ENCODE measurements at places on chromosomes 4 and X.
A peak's percentile ranks its signal among the peaks of the same experiment; 100 is the strongest.

GRCh38 chr4:158870626-158871334 lies 102.0 kb downstream of the FNIP2 start:
- DNase-seq, result no peak

- no peak for DNase-seq
These were observed 10.7 kb upstream of the BCLAF3 start for GRCh38 chrX:20001588-20001987.

- DNase-seq, result no peak
These were observed 138.1 kb downstream of the MID1 start for GRCh38 chrX:10482261-10482660.

- no peak for DNase-seq
These were observed 45.7 kb downstream of the AFM start for GRCh38 chr4:73527196-73527595.

DNA sequence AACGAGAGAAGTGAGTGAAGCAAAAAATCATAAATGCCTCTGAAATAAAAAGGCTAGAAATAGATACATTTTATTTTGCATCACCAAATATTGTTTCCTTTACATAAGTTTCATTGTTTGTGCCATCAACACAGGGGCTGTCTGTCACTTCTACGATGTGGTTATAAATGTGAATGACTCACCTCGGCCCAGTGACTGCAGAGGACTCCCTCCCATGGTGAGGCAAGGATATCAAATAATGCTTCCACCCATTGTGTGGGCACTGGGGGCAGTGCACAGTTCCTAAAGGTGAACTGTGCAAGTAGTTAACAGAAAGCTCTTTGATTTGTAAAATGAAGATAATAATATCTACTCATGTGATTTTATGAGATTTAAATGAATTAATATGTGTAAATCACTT lies 230.3 kb upstream of the NEIL3 start:
- no peak for DNase-seq

GRCh38 chr4:184099000-184099399 lies 118.7 kb downstream of the ENPP6 start:
- DNase-seq, result no peak

- peak; percentile 67 for DNase-seq
These were observed 5.4 kb upstream of the CCDC120 start for GRCh38 chrX:49053223-49054072.

GRCh38 chrX:16130707-16131106 lies 7.3 kb downstream of the GRPR start:
- no peak for DNase-seq

GRCh38 chrX:129649268-129650182 lies 5.2 kb downstream of the APLN start:
- peak; percentile 53 for DNase-seq

GRCh38 chr4:139955600-139955999 lies 198.4 kb downstream of the MAML3 start:
- no peak for DNase-seq

DNA sequence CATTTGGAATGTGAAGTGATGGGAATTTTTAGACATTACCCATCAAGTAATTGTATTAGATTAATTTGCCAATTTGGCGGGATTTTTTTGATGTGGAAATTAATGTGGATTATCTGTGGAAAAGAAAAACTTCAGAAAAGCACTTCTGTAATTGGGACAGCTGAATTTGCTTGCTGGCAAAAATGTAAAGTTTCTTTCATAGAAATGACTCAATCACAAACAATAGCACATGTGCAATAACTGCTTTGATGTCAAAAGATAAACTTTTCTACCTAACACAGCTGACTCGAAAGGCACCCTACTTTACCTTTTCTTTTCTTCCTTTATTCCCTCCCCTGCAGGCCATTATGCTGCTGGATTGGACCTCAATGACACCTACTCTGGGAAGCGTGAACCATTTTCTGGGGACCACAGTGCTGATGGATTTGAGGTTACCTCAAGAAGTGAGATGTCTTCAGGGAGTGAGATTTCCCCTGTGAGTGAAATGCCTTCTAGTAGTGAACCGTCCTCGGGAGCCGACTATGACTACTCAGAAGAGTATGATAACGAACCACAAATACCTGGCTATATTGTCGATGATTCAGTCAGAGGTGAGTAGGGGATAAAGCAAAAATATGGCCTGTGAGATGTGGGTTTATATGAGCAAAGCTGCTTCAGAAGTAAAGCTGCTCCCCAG lies 1.4 kb downstream of the AREG start:
- no peak for DNase-seq

GRCh38 chrX:1534301-1535168 lies 2.5 kb downstream of the P2RY8 start:
- DNase-seq, result no peak

DNA sequence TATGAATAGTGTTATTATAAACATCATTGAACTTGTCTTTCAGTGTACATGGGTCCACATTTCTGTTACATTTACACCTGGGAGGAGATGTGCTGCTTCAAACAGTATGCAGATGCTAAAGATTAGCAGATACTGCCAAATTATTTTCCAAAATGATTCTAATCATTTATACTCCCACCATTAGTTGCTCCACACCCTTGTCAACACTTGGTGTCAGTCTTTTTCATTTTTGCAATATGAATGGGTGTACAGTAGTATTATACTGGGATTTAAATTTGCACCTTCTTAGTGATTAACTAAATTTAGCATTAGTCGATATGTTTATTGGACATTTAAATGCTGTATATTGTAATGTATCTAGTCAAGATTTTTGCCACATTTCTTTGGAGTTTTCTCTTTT lies 131.6 kb upstream of the GRID2 start:
- DNase-seq, result peak; percentile 3

- DNase-seq, result no peak
These were observed 22.7 kb downstream of the PSAPL1 start for GRCh38 chr4:7411896-7412553.

DNA sequence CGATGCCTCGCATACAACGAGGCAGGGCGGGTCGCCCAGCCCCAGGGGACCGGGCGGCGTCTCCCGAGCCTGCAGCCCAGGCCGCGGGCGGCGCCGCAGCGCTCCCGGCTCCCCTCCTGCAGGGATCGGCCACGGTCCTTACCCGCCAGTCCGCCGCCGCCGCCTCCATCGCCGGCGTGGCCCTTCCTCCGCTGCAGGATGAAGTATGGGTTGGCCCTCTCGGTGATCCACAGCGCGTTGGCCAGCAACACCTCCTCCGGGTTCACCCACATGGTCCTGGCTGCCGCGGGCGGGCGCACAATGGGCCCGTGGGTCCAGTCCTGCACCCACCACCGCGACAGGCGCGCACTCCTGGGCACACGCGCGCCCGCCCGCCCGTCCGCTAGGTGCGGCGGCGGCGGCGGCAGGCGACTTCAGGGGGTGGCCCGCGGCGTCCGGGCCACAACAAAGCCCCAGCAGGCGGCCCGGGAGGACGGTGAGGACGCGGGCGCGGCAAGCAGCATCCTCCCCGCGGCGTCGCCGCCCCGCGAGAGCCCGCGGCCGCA lies 339 bp downstream of the TBC1D9 start:
- DNase-seq, result peak; percentile 59

GRCh38 chr4:76199664-76200211 lies 13.9 kb downstream of the SCARB2 start:
- DNase-seq, result no peak

- no peak for DNase-seq
These were observed 47.4 kb downstream of the PRDM5 start for GRCh38 chr4:120874792-120875774.

DNA sequence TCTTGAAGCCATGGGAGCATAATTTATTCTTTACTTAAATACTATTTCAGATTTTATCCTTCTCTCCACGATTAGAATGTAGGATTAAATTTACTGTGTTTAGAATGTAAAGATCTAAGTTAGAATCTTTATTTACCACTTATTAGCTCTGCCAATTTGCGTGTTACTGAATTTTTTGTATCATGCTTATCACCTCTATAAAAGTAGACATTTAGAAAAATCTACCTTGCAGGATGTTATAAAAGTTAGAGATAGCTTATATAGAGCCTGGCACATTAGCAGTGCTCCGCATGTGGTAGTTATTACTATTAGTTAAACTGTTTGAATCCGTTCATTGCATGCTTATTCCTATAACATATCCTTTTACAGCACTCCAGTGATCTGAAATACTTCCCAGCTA lies 97.9 kb downstream of the BANK1 start:
- no peak for DNase-seq

GRCh38 chrX:5080791-5081190 lies 1147.9 kb downstream of the NLGN4X start:
- no peak for DNase-seq

DNA sequence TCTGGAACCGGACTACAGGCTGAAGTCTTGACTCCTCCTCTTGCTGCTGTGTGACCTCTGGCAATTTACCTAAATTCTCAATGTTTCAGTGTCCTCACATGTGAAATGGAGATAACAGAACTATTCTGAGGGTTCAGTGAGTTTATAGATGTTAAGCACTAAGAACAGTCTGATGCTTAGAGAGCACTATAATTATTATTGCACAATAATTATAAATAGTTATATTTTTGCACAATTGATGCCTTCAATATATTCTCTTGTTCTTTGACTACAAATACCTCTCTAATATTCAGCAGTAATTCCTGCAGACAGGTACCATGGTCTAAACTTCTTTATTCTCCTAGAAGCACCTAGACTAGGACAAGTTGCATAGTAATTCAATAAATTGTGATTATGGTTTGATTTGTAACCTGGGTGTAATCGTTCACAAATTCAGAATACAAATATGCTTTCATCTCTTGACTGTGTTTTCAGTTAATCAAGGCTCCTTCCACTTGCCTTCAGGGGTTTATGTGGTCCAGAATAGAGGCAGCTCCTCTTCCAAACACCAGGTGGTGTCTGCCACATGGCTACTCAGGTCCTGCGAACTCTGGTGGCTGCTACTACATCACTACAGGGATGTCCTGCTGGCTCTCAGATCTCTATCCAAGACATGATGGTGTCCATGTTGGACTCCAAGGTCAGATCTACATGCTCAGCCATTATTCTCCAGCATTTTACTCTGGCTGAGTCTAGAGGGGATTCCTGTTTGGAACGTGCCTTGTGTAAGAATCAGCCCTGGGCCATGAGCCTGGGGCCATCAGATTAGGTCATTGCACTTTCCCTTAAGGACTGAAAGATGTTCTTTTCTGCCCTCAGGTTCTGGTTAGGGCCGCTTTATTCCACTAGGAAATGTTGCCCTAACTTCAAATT lies 103.4 kb downstream of the QRFPR start:
- no peak for DNase-seq

DNA sequence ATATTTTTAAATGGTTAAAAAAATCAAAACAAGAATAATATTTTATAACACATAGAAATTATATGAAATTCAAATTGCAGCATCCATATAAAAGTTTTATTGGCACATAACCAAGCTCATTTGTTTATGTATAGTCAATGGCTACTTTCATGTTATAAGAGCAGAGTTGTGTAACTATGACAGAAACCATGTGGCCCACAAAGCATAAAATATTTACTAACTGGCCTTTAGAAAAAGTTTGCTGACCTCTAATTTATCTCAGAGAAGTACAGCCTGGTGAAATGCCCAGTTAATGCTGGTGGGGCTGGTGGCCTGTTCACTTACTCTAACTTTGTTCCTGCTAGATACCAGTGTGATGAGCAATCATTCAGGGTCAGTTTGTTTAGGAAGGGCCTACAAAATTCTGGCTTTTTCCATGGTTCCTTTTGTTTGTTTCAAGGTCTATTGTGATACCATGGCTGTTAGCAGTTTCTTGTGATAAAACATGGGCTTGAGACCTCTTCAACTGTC lies 104.6 kb downstream of the PPP1R2C start:
- no peak for DNase-seq

- peak; percentile 63 for DNase-seq
These were observed 82.0 kb downstream of the TMEM156 start for GRCh38 chr4:38950159-38950558.

DNA sequence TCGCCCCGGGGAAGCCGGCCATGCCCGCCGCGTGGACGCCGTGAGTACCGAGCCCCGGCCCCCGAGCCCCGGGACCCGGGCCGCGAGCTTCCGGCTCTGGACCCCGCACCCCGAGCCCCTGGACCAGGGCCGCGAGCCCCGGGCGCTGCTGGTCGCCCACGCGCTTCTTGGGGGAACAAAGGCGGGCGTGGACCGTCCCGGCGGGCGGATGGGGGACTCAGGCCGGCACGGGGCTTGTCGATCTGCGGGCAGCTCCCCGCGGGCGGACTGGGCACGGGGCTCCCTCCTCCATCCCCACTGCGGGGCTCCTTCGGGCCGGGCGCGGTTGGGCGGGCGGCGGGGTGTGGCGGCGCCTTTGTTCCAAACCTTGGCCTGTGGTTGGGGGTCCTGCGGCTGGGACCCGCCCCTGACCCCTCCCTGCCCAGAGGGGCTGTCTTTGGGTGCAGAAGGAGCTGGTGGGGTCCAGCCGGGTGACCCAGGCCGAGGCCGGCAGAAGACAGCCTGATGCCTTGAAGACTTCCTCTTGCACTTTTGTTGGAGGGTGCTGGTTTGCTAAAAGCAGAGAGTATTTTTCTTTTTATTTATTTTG lies 25.2 kb upstream of the ADD1 start:
- DNase-seq, result no peak

GRCh38 chr4:65383589-65384305 lies 286.5 kb downstream of the EPHA5 start:
- DNase-seq, result peak; percentile 73

DNA sequence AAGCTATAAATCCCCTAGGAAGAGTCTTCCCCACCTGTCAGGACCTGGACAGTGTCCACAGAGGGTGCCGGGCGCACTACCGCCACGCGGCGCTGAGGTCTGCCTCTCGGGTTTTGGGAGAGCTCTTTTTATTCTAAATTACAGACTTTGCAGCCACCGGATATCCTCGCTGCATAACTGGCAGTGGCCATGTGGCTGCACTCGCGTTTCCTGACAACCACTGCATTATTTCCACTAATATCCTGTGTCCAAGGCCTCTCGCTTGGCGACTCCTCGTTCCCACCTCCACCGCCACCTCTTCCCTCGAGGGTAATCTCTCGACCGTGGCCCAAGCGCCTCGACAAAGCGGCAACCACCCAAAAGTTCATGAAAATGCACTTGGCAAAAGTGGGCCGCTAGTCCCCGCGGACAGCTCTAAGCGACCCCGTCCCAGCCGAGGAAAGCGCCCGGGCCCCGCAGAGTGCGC lies 512 bp upstream of the TMEM131L start:
- peak; percentile 58 for DNase-seq

- no peak for DNase-seq
These were observed 339.5 kb downstream of the DHX15 start for GRCh38 chr4:24244663-24245490.

- DNase-seq, result no peak
These were observed 6.6 kb downstream of the FREM3 start for GRCh38 chr4:143693856-143694255.

DNA sequence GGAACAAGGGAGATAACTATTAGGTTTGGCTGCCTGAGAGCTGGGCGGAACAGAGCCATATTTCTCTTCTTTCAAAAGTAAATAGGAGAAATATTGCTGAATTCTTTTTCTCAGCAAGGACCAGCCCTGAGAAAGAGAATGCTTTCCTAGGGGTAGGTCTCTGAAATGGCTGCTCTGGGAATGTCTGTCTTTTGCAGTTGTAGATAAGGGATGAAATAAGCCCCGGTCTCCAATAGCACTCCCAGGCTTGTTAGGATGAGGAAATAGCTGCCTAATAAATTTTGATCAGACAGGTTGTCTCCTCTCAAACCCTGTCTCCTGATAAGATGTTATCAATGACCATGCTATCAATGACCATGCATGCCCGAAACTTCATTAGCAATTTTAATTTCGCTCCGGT lies 207.8 kb upstream of the KIT start:
- no peak for DNase-seq

- DNase-seq, result no peak
These were observed 1072.8 kb downstream of the PDHA2 start for GRCh38 chr4:96912716-96913115.
